ENCODE measurements at places on chromosomes 7 and 10. TPM values are rescaled to one million over a fixed set of nuclear protein-coding genes. Genes with fewer than 3 reads are reported as not detected.

APBB1IP gene
- total RNA-seq, result 8.5 TPM

AKR1C8 gene
- total RNA-seq, result not detected

VSTM4 gene
- total RNA-seq, result 20.1 TPM

SYT15B gene
- total RNA-seq, result 0.39 TPM

LRMDA gene
- total RNA-seq, result 9.5 TPM

NUTM2D gene
- total RNA-seq, result 1.4 TPM

ABCC2 gene
- 1.6 TPM for total RNA-seq

CYP3A7 gene
- total RNA-seq, result not detected

RBP3 gene
- total RNA-seq, result not detected

POM121L12 gene
- not detected for total RNA-seq

KCND2 gene
- not detected for total RNA-seq

HIPK2 gene
- total RNA-seq, result 13.6 TPM

ZDHHC6 gene
- 34.5 TPM for total RNA-seq

NPTX2 gene
- total RNA-seq, result 0.43 TPM

CLCN1 gene
- not detected for total RNA-seq

STOX1 gene
- 0.11 TPM for total RNA-seq

HYAL4 gene
- total RNA-seq, result not detected

IDI2 gene
- not detected for total RNA-seq

PON3 gene
- total RNA-seq, result 2.6 TPM

LAMB4 gene
- total RNA-seq, result under 0.01 TPM

NCF1 gene
- not detected for total RNA-seq

ZNF425 gene
- total RNA-seq, result 7.0 TPM

ANKRD7 gene
- 2.8 TPM for total RNA-seq

CFAP69 gene
- total RNA-seq, result 12.3 TPM

IKZF1 gene
- total RNA-seq, result not detected

EGFR gene
- 84.5 TPM for total RNA-seq

LRRD1 gene
- 0.65 TPM for total RNA-seq

ADRB1 gene
- total RNA-seq, result not detected

LLCFC1 gene
- total RNA-seq, result not detected

TRIL gene
- 0.13 TPM for total RNA-seq

LRWD1 gene
- 9.9 TPM for total RNA-seq

ZNF655 gene
- 76.3 TPM for total RNA-seq

IMPDH1 gene
- 31.2 TPM for total RNA-seq

PRRT4 gene
- total RNA-seq, result 0.11 TPM

SYCE1 gene
- total RNA-seq, result not detected

CHST15 gene
- 73.6 TPM for total RNA-seq

C10orf67 gene
- total RNA-seq, result not detected

NKX2-3 gene
- total RNA-seq, result not detected

MMD2 gene
- not detected for total RNA-seq
